ENCODE measurements at places on chromosomes 5 and 9.
A peak's percentile ranks its signal among the peaks of the same experiment; 100 is the strongest.

GRCh38 chr5:137497396-137498290 lies 1.5 kb downstream of the SPOCK1 start:
- no peak for DNase-seq

- no peak for DNase-seq
Measured at GRCh38 chr5:91598216-91598615, 215.1 kb upstream of the ARRDC3 start.

DNA sequence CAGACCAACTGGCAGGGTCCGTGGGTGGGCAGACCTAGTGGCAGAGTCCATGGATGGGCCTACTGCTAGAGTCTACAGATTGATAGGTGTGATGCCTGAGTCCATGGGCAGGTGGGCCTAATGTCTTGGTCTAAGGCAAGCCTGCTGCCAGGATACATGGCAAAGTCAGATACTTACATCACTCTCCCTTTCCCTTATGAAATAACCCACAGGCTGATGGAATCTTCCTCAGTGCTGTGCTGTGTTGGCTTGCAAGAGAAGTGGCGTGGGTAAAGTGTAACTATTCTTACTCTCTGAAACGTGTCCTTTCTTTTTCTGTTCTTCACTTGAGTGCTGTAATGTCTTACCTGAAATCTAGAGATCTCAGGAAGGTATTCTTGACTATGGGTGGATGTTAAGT lies 67.3 kb upstream of the ADRB2 start:
- no peak for DNase-seq

DNA sequence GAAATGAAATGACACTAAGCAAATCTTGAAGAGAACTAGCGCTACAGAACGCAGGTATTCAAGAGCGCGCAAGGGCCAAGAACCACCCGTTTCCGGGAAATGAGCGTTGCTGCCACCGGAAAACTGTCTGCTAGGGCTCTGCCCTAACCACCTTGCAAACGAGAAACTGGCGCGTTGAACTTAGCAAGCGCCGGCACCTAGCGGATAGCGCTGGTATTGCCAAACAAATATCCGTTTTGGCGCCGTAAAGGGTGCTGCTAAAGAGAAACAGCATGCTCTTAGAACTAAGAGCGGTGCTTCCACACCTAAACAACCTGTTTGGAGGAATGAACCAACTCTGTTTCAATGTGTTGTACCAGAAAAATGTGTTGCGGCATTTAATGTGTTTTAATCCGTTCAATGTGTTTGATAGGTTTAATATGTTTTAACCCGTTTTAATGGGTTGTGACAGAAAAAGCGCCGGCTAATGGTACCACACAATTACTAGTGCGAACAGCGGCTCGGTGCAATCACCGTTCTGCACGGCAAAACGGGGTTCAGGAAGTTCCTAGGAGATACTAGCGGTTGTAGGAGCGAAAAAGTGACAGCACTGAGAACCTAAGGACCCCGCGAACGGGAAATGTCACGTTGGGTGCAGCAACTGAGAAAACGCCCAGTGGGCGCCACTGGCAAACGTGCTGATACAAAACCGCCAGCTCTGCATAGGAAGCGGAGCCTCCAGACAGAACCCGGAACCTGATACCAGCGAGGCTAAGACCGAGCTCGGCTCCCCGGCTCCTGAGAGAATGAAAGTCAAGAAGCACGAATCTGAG lies at the start of gene ANXA2R:
ANXA2R (minus strand) TSS at position 33 of the 812 bp plus-strand sequence. CDS start 273 bp downstream, outside the sequence.
- peak; percentile 79 for DNase-seq

GRCh38 chr9:80648336-80648735 lies 1041.0 kb downstream of the TLE1 start:
- no peak for DNase-seq

DNA sequence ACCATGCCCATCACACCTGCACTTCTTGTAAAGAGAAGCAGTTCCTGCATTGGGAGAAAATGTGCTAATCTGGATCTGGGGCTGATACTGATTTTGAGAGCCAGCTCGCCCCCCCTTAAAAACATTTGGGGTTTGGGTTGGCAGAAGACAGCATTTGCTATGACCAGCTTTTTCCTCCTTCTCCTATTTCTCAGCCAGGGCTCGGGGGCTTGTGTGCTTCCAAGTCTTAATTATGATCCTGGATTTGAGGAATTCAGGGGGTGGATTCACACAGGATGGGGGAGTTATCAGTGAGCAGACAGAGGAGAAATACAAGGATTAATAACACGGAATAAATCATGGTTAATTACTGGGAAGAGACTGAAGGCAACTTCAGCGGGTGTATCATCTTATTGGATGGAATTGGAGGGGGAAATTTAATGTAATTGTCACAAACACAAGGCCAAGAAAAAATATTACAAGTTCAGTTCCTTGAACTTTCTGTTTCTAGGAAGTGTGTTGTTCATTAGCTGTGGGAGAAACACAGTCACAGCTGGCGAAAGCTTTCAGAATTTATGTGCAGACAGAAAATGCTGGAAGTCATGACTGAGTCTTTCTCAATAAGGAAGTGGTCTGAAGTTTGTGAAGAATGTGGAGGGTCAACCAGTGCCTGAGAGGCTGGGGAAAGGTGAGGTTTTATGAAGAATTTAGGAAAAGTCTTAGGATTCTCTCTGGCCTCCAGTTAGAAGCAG lies 15.3 kb downstream of the C9orf152 start:
- no peak for DNase-seq

- no peak for DNase-seq
Measured at GRCh38 chr9:68931821-68932220, 82.1 kb downstream of the PRKACG start.

DNA sequence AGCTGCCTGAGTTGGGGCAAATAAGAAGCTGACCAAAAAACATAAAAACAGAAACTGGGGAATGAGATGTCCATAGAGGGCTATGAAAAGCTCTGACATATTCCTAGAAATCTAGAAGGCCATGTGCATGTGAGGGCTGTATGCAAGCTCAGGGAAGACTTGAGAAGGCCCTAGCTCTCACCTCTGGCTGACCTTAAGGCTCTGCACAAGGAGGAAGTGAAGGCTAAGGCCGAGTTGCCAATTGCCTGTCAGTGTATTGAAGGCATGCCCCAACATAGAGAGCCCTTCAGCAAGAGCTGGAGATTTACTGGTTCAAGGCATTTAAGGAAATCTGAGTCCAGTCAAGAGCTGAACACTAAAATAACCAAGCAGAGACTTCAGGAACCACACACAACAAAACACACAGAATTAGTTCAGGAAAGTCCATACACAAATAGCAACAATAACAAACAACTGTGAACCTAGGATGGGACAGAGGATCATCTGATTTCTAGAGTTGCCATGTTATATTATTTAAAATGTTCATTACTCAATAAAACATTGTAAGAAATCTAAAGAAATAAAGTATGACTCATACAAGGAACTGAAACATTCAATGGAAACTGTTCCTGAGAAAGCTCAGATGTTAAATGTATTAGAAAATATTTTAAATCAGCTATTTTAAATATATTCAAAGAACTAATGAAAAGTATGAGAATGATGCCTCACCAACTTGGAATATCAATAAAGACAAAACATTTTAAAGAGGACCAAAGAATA lies 161.8 kb downstream of the AUH start:
- no peak for DNase-seq

GRCh38 chr5:172869691-172870090 lies 35.6 kb downstream of the ERGIC1 start:
- DNase-seq, result no peak

- no peak for DNase-seq
Measured at GRCh38 chr5:57911438-57911837, 428.8 kb upstream of the ACTBL2 start.

GRCh38 chr5:112737070-112737462 lies 619 bp upstream of the APC start:
- DNase-seq, result no peak

DNA sequence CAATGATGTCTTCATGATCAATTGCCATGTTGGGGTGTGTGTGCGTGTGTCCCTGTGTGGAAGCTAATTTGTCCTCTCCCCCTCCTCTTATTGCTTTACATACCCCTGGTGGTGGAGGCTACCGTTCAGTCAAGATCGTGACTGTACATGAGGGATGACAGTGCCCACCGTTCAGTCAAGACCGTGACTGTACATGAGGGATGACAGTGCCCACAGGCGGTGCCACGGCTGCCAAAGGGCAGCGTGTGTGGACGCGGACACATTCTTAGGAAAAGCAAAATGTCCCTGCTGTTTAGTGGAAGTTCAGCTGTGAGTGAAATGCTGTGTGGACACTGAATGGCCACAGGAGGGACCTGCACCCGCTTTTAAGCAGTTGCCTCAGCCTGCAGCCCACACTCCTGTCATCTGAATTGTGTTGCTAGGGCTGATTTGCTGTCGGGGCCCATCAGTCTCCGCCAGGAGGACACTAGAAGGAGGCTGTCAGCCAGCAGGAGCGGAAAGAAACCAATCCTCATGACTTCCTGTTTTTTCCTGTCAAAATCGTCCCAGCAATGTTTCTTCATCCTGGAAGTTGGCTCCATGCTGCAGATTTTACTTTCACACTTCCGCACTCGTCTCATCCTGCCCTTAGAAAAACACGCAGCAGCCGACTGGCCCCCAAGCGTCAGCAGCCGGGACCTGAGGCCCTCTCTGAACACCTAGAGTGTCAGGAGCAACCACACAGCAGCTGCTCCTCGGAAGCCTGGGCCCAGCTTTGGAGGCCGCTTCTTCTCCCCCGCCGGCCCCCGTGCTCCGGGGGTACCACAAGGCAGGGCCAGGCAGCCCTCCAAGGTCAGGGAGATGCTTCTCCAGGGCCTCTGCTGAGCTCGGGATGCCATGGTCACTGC lies 9.1 kb downstream of the OR2V1 start:
- DNase-seq, result no peak

GRCh38 chr9:136546697-136547501 lies 1.1 kb upstream of the NOTCH1 start:
- DNase-seq, result no peak

GRCh38 chr9:80320480-80320879 lies 748.7 kb downstream of the TLE4 start:
- no peak for DNase-seq

- no peak for DNase-seq
Measured at GRCh38 chr9:71119746-71120145, 1.7 kb downstream of the TRPM3 start.

DNA sequence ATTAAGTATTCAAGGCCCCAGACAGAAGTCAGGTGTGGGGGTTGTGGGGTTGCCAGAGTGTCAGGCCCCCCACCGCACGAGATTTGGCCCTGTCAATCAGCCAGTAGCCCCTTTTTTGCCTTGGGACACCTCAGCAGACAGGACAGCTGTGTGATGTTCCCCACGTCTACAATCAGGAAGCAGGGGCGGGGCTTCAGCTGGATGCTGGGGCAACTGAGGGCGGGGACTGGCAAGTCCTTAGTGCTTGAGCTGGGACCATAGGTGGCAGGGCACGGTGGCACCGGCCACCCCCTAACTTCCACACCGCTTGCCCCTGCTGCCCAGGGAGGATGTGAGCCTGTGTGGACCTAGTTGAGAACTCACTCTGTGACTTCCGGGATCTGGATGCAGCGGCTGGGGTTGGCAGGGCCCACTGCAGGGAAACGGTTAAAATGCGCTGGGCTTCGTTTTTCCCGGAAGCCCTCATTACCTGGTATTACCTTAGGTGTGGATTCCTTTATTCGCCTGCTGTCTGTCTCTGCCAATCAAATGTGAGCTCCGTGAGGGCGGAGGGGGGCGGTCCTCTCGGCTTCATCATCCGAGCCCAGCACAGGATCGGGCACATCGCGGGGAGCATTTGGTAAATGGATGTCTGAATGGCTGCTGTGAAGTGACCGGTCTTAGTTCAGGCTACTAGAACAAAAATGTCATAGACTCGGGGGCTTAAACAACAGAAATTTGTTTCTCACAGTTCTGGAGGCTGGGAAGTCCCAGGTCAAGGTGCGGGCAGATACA lies 7.5 kb upstream of the GTF3C5 start:
- DNase-seq, result no peak

DNA sequence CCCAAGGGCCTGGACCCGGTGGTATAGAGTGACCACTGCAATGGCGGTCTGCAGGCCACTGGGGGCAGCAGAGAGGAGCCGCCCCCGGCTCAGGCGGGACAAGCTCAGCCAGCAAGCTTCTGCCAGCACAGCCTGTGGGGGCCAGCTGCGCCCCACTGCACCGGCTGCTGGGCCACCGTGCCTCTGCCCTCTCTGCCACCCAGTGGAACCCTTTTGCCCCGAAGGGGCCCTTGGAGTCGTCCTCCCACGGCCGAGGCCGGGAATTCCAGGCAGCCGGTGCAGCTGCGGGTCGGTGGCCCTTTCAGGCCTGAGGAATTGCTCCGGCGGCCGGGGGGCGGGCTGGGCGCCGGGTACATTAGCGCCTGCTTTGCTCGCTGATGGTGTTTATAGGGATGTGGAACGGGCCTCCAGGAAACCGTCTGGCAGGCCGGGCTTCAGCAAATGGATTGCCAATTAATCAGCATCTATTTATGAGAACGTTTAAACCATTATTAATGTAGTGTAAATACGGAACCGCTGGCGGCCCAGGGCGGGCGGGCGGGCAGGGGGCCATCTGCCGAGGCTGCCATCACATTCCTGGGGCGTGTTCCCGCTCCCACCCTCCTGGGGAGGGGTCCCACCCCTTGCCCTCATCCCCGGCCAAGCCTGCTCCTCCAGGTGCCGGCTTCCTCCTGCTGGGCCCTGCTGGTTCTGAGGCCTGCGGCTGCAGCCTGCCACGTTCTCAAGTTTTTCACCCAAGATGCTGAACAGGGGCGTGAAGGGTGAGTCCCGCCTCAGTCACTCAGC lies 127.4 kb downstream of the BARX1 start:
- peak; percentile 70 for DNase-seq

DNA sequence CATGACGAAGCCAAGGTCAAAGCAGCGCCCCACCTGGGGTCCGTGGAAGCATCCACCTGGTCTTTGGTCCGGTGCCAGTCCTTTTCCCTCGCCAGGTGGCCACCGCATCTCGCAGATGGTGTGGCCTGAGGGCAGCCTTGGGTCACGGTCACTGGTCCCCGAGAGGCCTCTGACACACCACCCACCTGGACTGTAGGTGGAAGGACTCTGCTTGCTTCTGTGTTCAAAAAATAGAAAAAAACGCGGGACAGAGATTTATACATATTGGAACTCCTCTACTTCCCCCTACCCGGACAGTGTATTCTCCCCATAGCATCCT lies 466 bp upstream of the TTC39B start:
- DNase-seq, result no peak

GRCh38 chr5:107294211-107294550 lies 376.6 kb downstream of the EFNA5 start:
- DNase-seq, result no peak

DNA sequence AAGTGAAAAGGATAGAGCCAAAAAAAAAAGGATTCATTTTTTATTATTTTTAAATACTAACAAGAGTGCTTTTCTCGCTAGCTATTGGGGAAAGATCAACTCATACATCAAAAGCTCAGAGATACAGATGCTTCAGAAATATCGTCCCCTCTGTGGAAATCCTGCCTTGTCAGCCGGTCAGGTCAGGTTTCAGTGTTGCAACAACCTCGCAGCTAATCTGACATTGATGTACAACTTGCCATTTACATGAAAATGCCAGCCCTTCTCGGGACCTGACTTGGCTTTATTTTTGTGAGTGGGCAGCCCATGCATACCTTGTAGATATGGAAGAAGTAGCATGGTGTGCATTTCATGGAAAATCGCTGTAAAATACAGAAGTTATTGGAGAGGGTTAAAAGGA lies 358.8 kb upstream of the ADAMTS16 start:
- DNase-seq, result no peak

GRCh38 chr5:120507800-120508463 lies 43.8 kb downstream of the PRR16 start:
- DNase-seq, result no peak

- no peak for DNase-seq
Measured at GRCh38 chr5:36406023-36406422, 104.3 kb upstream of the RANBP3L start.

GRCh38 chr9:70147651-70148050 lies 104.0 kb downstream of the MAMDC2 start:
- no peak for DNase-seq

- DNase-seq, result no peak
Measured at GRCh38 chr9:9612755-9613154, 1000.0 kb downstream of the PTPRD start.

All from progenitor cell of endocrine pancreas (in vitro differentiated cells).